ENCODE measurements at places on chromosomes 1 and 21.
A peak's percentile ranks its signal among the peaks of the same experiment; 100 is the strongest.

DNA sequence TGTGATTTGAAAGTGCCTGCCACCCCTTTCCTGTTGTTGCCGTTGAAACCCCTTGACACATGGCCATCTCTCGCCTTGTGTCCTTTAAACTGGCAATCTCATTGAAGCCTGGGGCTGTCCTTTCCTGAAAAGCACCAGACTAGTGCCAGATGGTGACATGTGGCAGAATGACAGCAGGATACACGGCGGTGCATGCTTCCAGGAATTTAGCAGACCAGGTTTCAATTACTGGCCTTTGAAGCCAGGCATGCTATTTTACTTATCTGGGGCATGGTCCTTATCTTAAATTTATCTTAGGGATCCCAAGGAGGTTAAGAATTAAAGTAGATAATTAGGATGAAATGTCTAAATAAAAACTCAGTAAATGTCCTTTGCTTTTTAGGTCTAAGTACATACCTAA is 15.2 kb downstream of the PLPPR4 start:
- DNase-seq: no peak

- peak; percentile 17 for DNase-seq
These were observed 36.5 kb upstream of the SAMD13 start for GRCh38 chr1:84264961-84265360.

DNA sequence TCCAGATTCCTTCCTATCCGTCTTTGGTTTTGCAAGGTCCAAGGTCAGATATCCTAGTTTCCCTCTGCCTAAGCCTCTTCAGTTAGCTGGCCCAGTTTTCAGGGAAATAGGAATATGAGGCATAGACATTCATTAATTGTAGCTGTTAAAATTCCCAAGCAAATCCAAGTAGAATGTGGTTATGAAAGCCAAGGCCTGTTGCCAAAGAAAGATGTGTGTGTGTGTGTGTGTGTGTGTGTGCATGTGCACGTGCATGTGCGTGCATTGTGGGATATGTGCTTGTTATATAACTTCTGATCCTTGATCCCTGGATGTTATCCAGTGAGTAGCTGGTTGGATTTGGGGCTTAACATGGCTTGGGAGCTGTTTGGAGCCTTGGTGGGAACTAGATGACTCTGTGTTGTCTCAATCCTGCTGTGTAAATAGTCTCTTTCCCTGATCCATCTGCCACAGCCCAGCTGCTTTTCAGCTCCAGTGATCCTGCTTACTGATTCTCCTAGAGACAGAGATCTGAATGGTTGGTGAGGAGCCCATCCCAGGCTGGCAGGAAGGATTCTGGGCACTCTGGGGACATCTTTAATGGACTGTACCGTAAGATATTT is 70.6 kb upstream of the GCLM start:
- DNase-seq: peak; percentile 82

GRCh38 chr1:167121375-167122120 is 27.7 kb downstream of the STYXL2 start:
- DNase-seq: peak; percentile 20

DNA sequence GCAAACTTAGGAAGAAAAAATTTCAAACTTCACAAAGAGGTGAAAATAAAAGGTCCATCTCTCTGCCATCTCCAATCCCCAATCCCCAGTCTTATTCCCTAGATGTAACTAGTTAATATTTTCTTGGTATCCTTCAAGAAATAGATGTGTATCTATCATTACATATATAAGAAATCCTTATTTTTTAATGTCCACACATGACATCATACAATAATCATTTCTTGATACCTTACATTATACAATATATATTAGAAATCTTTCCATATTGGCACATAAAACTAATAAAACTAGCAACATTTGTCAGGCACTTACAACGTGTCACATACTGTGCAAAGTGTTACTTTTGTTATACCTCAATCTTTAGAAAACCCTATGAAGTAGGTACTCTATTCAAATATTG is 16.2 kb downstream of the DOCK7 start:
- DNase-seq: no peak

DNA sequence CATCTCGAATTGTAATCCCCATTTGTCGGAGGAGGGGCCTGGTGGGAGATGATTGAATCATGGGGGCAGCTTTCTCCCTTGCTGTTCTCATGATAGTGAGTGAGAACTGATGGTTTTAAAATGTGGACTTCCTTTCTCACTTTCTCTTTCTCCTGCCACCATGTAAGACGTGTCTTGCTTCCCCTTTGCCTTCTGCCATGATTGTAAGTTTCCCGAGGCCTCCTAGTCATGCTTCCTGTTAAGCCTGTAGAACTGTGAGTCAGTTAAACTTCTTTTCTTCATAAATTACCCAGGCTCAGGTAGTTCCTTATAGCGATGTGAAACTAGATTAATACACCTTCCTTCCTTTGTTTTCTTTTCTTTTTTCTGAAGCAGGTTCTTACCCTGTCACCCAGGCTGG is 13.9 kb downstream of the DNAJC6 start:
- no peak for DNase-seq

GRCh38 chr1:89360716-89361115 is 3.1 kb upstream of the GBP6 start:
- no peak for DNase-seq

- DNase-seq: no peak
These were observed 40.9 kb downstream of the DUSP10 start for GRCh38 chr1:221700948-221701347.
